ENCODE measurements at places on chromosomes 5 and 9.

DNA sequence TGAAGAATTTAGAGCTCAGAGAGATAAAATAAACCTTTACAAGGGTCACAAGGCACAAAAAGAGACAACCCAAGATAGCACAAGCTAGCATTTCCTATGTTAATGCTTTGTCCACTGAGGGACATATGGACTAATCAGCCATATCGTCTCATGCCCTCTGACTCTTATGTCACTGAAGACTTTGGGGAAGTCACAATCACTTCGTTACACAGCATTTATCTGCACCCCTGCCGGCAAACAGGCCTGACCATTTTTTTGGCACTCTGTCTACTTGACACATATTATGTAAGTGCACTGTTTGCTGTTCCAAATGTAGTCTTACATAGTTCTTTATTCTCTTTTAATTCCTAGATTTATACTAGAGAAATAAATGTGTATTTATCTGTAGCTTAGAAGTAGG, 13.9 kb upstream of the BNC2 start:
- DNase-seq = no peak

DNA sequence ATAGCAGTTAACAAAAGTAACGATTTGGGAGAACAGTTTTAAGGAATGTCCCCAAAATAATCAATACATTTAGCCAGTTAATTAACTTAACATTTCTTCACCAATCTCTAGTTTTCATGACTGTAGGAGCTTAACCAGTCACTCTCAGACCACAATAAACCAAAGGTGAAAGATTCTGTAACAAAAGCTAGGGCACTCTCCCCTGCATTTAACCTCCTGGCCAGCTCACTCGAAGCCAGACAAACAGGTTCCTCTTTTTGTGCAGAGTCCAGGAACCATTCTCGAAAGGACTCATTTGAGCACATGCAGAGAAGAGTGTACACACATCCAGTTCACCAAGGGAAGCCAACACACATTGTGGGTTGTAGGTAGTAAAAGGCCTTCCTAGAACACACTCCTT, 6.5 kb downstream of the IL7R start:
- DNase-seq = no peak

DNA sequence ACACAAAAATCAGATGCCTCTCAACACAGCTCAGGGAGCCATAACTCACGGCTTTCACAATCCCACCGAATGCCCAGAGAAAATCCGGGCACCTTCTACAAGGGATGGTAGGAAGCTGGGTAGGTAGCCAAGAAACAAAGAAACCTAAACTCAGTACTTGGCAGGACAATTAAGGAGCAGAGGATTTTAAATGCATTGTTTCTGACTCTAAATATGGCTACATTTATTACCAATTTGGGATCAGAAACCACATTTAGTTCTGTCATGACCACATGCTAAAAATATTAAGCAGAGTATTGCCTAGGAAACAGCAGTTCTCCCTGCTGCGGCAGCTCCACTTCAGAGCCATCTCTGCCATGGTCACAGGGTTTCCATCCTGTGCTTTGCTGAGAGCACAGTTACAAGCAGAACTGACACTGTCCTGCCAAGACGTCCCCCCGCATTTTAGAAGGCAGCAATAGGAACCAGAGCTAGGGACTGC, 57.5 kb downstream of the SIL1 start:
- DNase-seq = no peak

GRCh38 chr5:468401-468800, 25.4 kb downstream of the EXOC3 start:
- no peak for DNase-seq

GRCh38 chr9:96321515-96321914, 19.5 kb upstream of the HSD17B3 start:
- DNase-seq = no peak

GRCh38 chr5:154460172-154460571, 14.4 kb downstream of the SAP30L start:
- no peak for DNase-seq

GRCh38 chr9:88680041-88680440, 145.1 kb downstream of the NXNL2 start:
- DNase-seq = no peak

- no peak for DNase-seq
Measured at GRCh38 chr9:972501-973294, 3.8 kb upstream of the DMRT3 start.

GRCh38 chr9:130138171-130138653, 34.0 kb upstream of the NCS1 start:
- DNase-seq = no peak

GRCh38 chr5:10733426-10733825, 27.6 kb downstream of the DAP start:
- no peak for DNase-seq

DNA sequence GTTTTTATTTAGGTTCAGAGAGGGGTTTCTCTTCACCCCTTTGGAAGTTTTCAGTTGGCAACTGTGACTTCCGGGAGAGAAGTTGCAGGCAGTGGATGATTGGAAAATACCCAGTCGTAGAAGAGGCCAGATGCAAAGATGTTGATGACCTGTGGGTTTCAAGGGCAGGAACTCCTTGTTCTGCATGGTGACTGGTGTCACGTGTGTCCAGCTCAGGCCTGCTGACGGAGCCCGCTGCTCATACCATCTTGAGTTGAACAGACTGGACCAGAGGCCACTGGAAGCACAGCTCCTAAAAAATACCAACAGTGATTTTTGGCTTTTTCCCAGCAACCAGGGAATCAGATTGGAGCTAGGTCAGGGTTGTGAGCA, 243.9 kb upstream of the KLF4 start:
- no peak for DNase-seq

- DNase-seq = no peak
Measured at GRCh38 chr5:96680759-96681470, 18.7 kb downstream of the CAST start.

GRCh38 chr9:79020276-79020675, 551.5 kb upstream of the TLE4 start:
- DNase-seq = no peak

- no peak for DNase-seq
Measured at GRCh38 chr5:172373680-172374079, 80.6 kb downstream of the SH3PXD2B start.

- no peak for DNase-seq
Measured at GRCh38 chr5:14286574-14287421, 143.7 kb downstream of the TRIO start.

GRCh38 chr9:136566901-136567300, 21.1 kb upstream of the NOTCH1 start:
- DNase-seq = no peak

GRCh38 chr5:36441280-36441679, 139.6 kb upstream of the RANBP3L start:
- DNase-seq = no peak

DNA sequence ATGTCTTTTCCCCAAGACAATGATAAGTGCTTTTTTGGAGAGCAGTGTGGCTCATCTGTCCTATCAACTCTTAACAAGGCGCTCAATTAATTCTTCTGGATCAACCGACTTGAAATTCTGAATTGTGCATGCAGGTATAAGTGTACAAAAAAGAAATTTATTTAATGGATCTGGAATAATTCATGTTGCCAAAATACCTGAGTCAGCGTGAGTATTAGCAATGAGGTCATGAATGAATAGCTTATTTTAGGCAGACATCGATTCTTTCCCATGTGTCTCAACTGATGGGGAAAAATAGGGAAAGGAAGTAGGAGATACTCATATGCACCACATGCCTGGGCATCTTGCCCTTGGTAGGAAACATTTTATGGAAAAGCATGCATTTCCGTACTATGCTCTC, 68.0 kb downstream of the C6 start:
- DNase-seq = no peak

DNA sequence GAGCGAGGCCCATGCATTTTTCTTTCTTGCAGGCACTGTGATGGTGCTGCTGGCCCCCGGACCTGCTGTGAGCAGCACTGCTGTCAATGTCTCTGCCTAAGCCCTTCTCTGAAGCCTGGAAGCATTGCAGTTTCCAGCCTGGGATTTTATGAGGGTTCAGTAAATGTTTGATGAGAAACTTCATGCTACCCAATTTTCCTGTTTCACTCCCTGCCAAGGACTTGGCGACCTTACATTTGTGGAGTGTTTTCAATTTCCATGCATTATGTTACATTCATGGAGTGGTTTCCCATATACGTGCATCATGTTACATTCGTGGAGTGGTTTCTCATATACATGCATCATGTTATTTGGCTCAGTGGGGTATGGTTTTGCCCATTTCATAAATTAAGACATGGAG, 90.7 kb upstream of the PTCH1 start:
- DNase-seq = no peak

GRCh38 chr5:160657068-160657507, 194.9 kb downstream of the ATP10B start:
- no peak for DNase-seq

- DNase-seq = no peak
Measured at GRCh38 chr9:14198841-14199455, 115.0 kb downstream of the NFIB start.

GRCh38 chr9:87528969-87529368, 31.3 kb downstream of the DAPK1 start:
- no peak for DNase-seq

DNA sequence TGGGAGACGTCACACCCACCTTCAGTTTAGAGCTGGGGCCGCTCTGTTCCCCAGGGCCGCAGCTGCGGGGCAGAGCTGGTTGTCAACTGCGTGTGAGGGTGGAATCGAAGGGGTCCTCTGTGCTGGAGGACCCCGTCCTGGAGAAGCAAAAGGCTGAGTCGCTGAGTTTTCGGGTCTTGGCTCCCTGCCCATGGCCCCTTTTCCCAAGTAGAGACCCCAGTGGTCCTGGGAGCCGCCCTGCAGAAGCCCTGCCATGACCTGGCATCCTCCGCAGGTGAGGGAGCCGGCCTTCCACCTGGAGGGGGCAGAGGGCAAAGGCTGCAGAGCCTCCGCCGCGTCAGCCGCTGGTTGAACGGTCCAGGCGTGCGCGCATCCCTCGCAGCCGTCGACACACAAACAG, 90.4 kb upstream of the COL5A1 start:
- no peak for DNase-seq

DNA sequence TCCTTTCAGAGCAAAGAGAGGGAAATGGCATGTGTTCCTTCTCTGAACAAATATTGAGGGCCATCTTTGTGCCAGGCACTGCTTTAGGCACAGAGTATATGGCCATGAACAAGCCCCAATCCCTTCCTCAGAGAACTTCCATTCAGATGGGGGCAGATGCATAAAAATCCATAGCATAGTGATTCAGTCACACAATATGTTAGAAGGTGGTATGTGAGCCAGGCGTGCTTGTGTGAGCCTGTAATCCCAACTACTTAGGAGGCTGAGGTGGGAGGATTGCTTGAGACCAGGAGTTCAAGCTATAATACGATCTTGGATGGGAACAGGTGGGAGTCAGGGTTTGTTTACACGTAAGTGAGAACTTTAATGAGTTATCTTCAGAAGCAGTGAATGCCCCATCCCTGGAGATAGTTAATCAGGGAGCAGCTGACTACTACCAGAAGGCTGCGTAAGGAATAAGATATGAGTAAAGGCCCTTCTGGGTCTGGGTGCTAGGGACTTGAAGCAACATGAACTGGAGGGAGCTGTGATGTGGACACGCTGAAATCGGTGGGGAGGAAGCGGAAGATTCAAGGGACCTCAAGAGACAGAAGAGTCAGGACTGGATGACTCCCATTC, 27.1 kb downstream of the NANS start:
- no peak for DNase-seq

GRCh38 chr5:148965511-148966265, 97.2 kb downstream of the SH3TC2 start:
- no peak for DNase-seq

GRCh38 chr5:37836592-37837413, 3.0 kb downstream of the GDNF start:
- no peak for DNase-seq

DNA sequence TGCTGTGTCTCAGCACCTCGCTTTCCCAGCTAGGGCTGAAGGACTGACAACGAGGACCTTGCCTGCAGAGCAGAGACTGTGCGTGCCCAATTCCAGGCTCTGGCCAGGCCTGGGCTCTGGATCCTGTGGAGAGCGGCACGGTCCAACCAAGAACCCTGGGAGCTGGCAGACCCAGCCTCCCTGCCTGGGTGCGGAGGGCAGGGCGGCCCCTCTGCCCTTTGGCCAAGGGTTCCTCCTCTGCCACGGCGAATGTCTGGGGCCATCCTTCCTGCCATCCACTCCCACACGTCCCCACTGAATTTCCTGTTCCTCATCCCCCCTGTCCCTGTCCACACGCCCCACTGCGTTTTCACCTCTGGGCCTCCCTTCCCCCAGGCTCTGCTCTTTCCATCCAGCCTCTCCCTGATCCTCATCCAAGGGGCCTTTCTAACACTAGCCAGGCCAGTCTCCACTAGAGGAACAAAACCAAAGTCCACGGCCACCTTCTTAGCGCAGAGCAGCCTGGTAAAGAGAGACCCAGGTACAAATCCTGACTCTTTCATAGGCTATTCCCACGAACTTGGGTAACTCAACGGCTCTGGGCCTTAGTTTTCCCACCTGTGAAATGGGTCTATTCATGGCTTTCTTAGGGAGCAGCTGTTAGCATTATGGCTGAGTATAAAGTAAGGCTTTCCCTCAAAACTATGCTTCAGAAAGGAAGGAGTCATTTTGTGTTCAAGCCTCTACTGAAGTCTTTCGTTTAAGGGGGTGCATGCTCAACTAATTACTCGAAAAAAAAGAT, 95.5 kb upstream of the PHYKPL start:
- no peak for DNase-seq

GRCh38 chr5:132064738-132065331, 4.4 kb downstream of the IL3 start:
- DNase-seq = peak; percentile 72

- no peak for DNase-seq
Measured at GRCh38 chr5:159088371-159088770, 11.3 kb downstream of the EBF1 start.

- no peak for DNase-seq
Measured at GRCh38 chr5:189486-189885, 1.8 kb upstream of the LRRC14B start.

- no peak for DNase-seq
Measured at GRCh38 chr5:133250527-133250926, 198.7 kb downstream of the HSPA4 start.

- DNase-seq = no peak
Measured at GRCh38 chr5:138686668-138687067, 66.6 kb upstream of the CTNNA1 start.

- no peak for DNase-seq
Measured at GRCh38 chr9:4167079-4167671, 132.7 kb downstream of the GLIS3 start.

- DNase-seq = no peak
Measured at GRCh38 chr5:2133936-2134335, 251.2 kb upstream of the IRX4 start.

DNA sequence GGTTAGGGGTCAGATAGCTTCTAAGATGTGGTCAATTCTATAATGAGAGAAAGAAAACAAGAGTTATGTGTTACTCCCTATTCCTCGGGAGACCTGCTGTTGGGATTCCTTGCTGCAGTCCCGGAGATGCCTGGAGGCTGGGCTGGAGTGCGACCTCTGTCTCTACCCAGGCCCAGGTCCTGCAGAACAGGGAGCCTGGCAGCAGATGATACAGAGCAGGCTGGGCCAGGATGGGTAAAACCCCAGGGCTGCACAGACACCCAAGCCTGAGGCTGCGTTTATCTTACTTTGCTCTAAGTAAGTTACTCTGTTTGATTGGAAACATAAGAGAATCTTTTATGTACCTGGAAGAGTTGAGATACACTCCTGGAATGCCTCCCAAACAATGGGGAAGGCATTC, 26.9 kb upstream of the FAM120AOS start:
- no peak for DNase-seq
